Activated naive CD8-positive, alpha-beta T cell treated with anti-CD3 and anti-CD28 coated beads for 36 hours (primary cell): ENCODE measurements at places on chromosomes 3 and 15. TPM values are rescaled to one million over a fixed set of nuclear protein-coding genes. Genes with fewer than 3 reads are reported as not detected.

GUCA1C gene
- not detected for total RNA-seq

FBLN2 gene
- 3.1 TPM for total RNA-seq

SIAH2 gene
- 94.4 TPM for total RNA-seq

TBC1D21 gene
- total RNA-seq, result not detected

CYP11A1 gene
- total RNA-seq, result 0.30 TPM

ANXA2 gene
- total RNA-seq, result 44.0 TPM

FANCD2OS gene
- not detected for total RNA-seq

OTOL1 gene
- not detected for total RNA-seq

TMCO5A gene
- total RNA-seq, result not detected

TGM4 gene
- total RNA-seq, result not detected

NR1I2 gene
- total RNA-seq, result 1.2 TPM

OR4F6 gene
- total RNA-seq, result not detected

CD200R1 gene
- 1.8 TPM for total RNA-seq

P2RY1 gene
- total RNA-seq, result 0.52 TPM

GRK7 gene
- total RNA-seq, result not detected

ANKUB1 gene
- not detected for total RNA-seq

CAPN3 gene
- total RNA-seq, result 1.4 TPM

LYZL4 gene
- not detected for total RNA-seq

STAC gene
- total RNA-seq, result not detected

TRH gene
- not detected for total RNA-seq

MSL2 gene
- total RNA-seq, result 44.0 TPM

TMEM45A gene
- total RNA-seq, result 3.0 TPM

DAG1 gene
- 10.8 TPM for total RNA-seq

RHOV gene
- 0.50 TPM for total RNA-seq

KIF15 gene
- 36.2 TPM for total RNA-seq

PLXNB1 gene
- total RNA-seq, result 2.4 TPM

PLSCR2 gene
- not detected for total RNA-seq

CSTA gene
- total RNA-seq, result not detected

RASA2 gene
- 40.2 TPM for total RNA-seq

CACNA2D2 gene
- 0.70 TPM for total RNA-seq

SNTN gene
- total RNA-seq, result not detected

ERC2 gene
- not detected for total RNA-seq

SNX33 gene
- total RNA-seq, result 2.6 TPM

ZNF860 gene
- total RNA-seq, result 0.37 TPM

GASK1A gene
- total RNA-seq, result not detected

NRG4 gene
- not detected for total RNA-seq

EOMES gene
- total RNA-seq, result 0.97 TPM

EXD1 gene
- not detected for total RNA-seq

C3orf52 gene
- total RNA-seq, result 3.4 TPM

CLSTN2 gene
- 0.08 TPM for total RNA-seq

ADAMTSL3 gene
- total RNA-seq, result not detected

CFAP20DC gene
- 2.4 TPM for total RNA-seq

SRPRB gene
- 94.0 TPM for total RNA-seq

TMF1 gene
- 28.8 TPM for total RNA-seq

CPLX3 gene
- not detected for total RNA-seq

REC114 gene
- total RNA-seq, result not detected
